Right renal pelvis (tissue), 4 donors: ENCODE measurements at places on chromosomes 11 and 22. TPM values are rescaled to one million over a fixed set of nuclear protein-coding genes. Genes with fewer than 3 reads are reported as not detected.
A peak's percentile ranks its signal among the peaks of the same experiment; 100 is the strongest.

DNA sequence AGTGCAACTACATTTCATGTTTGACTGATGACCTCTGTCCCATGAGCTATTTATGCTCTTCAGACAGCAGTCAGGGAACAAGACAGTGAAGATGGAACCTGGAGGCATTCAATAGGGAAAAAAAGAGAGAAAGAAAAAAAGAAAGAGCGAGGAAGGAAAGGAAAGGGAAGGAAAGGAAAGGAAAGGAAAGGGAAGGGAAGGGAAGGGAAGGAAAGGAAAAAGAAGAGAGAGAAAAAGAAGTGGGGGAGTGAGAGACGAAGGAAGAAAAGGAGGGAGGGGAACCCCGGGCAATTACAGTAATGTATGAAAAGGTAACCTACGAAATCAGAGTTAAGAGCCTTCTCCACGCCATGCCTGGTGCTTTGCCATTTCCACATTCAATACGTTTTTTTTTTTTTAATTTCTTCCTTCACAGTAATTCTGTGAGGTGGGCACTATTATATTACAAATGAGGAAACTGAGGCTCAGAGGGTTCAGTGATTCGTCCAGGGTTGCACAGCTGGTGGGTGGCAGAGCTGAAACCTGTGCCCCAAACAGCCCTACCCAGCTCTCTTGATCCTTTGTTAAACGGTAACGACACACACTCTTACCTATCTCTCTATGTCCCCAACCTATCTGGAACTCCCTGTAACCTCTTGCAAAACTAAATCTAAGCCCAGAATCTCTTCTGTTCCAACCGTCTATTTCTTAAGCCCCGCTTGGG, 39.3 kb downstream of the ETS1 start:
- no peak for DNase-seq

- no peak for DNase-seq
Observed at GRCh38 chr11:2399488-2400068, 972 bp upstream of the TSSC4 start.

DNA sequence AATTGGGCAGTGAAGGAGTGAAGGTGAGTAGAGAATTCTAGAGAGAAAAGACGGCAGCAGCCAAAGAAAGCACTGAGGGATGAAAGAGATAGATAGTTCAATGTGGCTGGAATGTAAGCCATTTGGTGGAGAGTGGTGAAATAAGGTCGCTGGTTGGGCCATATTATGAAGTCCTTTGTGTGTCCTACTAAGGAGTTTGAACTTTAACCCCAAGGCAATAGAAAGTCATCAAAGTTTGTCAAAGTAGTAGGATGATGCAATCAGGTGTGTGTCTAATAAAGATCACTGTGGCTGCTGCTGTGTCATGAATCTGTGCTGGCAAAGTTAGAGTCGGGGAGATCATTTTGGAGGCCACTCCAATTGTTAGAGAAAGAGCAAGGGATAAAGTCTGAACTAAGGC, 18.7 kb downstream of the RNF121 start:
- DNase-seq, result no peak

DNA sequence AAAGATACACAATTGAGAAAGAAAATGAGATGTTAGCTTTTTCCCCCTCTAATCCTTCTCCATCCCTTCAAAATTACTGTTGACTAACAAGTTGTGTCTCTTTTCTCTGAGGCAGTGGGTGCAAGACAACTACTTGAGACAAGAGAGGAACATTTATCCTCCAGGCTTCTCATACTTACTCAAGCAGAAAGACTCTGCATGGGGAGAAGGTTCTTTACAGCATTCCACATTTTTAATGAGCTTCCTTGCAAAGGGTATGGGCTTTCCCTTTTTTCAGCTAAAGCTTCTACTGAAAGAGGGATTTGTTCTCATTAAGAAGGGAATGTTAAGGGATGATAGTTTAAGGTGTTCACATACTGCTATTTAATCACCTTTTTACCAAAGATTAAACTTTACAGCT, 47.8 kb downstream of the PAX6 start:
- no peak for DNase-seq

- DNase-seq, result no peak
Observed at GRCh38 chr22:40953471-40953870, 2.3 kb downstream of the RBX1 start.

DNA sequence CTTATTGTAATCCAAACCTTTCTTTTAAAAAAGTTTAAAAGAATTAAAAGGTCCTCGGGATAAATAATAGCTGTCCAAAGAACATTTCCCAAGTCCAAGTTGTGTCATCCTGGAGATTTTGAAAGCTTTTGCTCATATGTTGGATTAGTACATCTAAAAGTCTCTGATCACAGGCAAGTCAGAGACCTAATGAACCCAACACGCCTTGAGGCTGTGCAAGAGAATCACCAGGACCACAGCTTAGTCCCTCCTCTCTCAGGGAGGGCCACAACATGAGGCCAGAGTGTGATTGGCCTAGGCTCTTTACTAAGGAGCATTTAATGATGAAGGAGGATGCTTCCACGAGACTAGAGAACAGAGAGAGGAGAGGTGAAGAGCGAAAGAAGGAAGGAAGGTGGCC, 98.7 kb upstream of the OR5AK2 start:
- DNase-seq, result no peak

- no peak for DNase-seq
Observed at GRCh38 chr11:68194675-68195294, 18.3 kb downstream of the KMT5B start.

DNA sequence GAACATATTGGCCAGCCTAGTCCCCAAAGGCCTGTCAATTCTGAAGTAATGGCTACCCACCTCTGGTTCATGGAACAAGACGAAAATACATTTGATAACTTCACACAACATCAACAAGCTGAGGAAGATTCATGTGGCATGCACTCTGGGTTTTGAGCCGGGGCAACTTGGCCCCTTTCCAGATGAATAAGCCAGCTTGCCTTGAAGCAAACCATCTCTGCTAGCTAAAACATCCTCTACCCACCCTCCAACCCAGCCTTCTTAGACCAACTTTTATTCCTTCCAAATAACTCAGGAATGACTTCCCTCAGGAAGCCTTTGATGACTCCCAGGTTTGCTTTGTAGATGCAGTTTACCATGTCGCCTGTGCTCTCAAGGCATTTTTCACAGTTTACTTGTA, 94.4 kb downstream of the SLC1A2 start:
- DNase-seq, result no peak

GRCh38 chr22:38138961-38139360, 28.5 kb upstream of the BAIAP2L2 start:
- no peak for DNase-seq

DNA sequence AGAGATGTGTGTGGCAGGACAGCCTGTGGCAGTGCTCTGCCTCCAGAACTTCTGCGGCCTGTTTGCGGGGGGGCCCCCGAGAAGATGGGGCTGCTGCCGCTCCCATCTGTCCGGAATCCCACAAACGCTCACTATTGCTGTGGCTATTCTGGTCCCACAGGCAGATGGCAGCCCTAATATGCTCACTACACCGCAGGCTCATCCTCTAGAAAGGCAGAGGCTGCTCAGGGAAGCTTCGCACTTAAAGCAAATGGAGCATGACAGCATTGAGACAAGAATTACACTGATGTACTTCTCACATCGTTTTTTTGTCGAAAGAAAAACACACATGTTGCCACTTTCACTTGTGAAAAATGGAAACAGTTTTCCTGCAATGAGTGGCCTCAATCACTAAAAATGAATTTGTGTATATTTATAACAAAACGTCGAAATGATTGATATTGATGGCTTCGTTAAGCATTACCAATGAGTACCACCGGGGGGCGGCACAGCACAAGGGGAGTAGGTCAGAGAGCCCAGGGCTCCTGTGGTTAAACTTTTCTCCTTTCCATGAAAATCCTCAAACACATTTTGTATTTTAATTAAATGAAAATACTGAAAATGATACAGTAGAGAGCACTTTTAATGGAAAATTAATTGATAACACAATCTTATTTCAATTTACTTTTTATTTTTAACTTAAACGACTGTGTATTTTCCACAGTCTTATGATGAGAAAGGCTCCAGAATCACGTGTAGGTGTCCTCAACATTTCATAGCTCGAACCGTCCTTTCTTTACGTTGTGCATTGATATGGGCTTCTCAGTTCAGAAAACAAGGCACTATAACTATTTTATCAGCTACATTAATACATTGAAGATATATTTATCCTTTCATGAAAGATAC, 69.1 kb downstream of the CTTN start:
- no peak for DNase-seq

DNA sequence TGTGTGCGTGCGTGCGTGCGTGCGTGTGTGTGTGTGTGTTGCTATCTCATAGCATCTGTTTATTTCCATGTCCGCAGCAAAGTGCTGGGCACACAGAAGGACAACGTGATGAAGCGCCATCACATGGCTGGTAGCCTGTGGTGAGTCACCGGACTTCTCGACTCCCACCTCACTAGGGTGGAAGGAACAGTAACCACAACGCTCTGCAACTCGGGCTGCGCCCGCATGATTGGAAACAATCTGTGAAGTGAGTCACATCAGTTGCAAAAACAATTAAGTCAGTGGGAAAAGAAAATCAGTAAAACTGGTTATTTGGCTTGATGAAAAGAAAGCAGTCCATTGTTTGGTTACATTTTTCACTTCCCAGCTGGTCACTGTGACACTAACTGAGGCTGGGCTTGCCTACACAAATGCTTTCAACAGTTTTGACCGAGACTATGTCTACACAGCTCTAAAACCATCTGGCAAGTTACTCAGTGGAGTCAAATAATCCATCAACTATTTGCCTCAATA, 437.3 kb upstream of the CADM1 start:
- DNase-seq, result no peak

- peak; percentile 83 for DNase-seq
Observed at GRCh38 chr22:20240447-20240764, 27.7 kb downstream of the RTN4R start.

DNA sequence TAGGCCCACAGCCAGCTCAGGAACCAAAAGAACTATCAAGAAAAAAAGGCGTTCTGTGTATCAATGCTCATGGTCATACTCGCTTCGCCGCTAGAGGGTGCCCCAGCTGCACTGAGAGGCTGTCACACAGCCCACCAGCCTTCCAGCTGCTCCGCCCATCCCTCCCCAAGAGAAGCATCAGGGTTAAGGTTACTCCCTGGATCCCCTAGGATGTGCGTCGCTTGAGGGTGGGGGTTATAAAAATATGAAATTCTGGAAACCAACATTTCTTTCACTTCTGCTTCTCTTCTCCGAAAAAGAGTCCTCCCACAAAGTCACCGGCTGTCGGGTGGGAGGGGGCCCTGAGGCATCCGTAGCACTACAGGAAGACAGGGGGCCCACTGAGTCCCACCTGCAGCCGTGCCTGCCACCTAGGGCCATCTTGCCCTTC, 1.7 kb downstream of the CBX6 start:
- peak; percentile 75 for DNase-seq

- no peak for DNase-seq
Observed at GRCh38 chr11:76574406-76574805, 96.1 kb downstream of the LRRC32 start.

TTC28 gene
- polyA plus RNA-seq, result 29.2 TPM

PTPMT1 gene
- 59.8 TPM for polyA plus RNA-seq

CCDC87 gene
- polyA plus RNA-seq, result 0.30 TPM

KCNJ1 gene
- 111 TPM for polyA plus RNA-seq

TAF1D gene
- 108 TPM for polyA plus RNA-seq

FAT3 gene
- polyA plus RNA-seq, result 5.9 TPM

PKNOX2 gene
- 14.5 TPM for polyA plus RNA-seq

MAJIN gene
- polyA plus RNA-seq, result 1.5 TPM

OR6T1 gene
- not detected for polyA plus RNA-seq

TRIM48 gene
- not detected for polyA plus RNA-seq
